ENCODE measurements at places on chromosomes 12 and 14.
A peak's percentile ranks its signal among the peaks of the same experiment; 100 is the strongest.

DNA sequence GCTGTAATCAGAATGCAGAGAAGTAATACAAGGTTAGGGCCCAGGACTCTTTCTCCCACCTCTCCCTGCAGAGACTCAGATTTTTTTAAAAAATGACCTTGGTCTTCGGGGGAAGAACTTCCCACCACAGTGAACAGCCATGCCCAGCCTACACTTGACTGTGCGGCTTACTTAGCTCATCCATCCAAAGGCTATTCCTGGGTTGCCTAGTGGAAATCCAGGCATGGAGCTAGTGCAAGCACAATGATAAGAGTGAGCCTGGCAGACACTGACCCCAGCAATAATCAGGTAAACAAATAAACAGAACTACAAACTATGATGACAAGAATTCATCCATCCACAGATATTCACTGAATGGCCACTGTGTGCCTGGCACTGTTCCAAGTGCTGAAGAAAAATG lies 14.7 kb downstream of the SERPINA5 start:
- DNase-seq, result no peak

DNA sequence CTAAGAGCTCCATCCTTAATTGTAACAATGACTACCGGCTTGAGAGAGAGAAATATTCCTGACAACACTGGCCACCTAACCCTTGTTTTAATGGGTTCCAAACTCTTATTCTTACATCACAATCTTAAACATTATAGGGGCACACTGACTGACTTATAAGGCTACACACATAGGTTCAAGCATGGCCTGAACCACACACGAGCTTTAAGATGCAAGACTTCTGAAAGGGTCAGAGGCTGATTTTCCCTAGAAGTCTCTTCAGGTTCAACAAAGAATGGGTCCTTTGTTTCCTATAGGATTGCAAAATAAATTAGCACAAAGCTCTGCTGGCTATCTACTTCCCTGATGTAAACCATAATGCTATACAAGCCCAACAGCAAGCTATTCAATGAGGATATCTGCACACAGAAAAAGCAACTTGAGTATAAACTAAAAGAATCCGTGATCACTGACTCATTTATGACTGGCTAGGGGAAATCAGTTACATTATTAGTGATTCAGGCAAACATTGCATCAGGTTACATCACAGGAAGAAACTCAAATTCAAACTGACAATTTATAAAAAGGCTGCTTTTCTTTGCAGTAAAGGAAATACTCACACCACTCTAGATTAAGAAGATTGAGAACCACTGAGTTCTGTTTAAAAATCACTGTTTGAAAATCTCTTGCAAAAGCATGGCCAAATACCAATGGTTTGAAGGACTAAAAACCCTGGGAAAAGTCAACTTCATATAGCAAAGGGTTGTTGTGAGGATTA lies 8.5 kb downstream of the BTG1 start:
- DNase-seq, result no peak

- peak; percentile 79 for DNase-seq
These were observed 87.4 kb downstream of the B4GALNT3 start for GRCh38 chr12:546920-547845.

DNA sequence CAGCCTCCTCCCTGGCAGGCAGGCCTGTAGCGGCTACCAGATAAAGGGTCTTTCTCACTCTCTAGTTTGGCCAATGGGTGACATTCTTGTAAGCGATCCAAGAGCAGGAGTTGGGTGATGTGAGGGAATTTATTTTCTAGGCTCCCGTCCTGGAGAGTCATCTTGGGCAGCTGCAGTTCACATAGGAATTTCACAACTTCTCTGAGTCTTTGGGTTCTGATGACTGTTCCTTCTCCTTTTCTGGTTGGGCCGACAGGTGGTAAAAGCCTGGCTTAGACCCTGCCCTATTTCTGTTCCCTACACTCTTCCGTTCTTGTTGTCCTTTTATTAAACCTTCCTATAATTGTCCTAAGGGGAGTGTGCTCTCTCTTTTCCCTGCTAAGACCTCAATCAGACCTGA lies 42.6 kb upstream of the POC1B start:
- no peak for DNase-seq

GRCh38 chr14:31977001-31977556 lies 100.0 kb upstream of the ARHGAP5 start:
- no peak for DNase-seq

DNA sequence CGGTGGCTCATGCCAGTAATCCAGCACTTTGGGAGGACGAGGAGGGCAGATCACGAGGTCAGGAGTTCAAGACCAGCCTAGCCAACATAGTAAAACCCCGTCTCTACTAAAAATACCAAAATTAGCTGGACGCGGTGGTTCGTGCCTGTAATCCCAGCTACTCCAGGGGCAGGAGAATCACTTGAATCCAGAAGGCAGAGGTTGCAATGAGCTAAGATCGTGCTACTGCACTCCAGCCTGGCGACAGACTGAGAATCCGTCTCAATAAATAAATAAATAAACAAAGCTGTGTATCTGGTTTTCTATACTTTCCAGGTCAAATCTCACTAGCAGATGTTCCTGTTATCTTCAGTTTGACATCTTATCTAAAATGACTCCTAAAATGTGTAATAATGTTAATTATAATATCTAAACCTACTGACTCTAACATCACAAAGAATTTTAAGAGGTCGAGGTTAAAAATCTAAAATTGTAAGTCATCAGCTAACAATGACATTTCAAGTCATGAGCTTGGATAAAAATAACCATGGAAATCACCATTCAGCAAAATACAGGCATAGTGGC lies 2.4 kb upstream of the SRP54 start:
- DNase-seq, result no peak

DNA sequence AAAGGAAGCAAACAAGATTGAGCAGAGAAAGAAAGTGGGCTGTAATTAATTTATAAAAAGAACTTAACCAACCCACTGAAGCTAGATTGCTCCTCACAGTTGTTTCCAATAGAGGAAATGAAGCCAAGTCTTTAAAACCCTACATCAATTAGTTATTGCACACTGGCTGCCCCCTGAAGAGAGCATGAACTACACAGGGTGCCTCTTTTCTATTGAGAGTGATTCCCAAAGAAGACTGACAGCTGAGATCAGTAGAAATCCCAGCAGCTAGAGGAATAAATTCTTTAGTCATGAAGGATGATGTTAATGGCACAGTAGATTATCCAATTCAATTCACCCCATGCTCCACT lies 8.6 kb upstream of the USP15 start:
- DNase-seq, result no peak

DNA sequence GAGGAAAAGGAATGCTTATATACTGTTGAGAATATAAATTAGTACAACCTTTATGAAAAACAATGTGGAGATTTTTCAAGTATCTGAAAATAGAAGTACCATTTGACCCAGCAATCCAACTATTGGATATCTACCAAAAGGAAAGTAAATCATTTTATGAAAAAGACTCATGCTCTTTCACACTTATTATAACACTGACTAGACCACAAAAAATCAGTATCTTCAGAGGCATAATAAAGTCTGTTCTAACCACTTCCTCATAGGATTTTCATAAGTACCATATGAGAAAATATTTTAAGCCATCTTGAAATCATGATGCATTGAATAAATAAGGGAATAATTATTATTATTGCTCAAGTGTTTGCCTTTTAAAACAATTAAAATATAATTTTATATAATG lies 90.8 kb downstream of the SLCO1B1 start:
- no peak for DNase-seq

GRCh38 chr12:26197832-26198231 lies 2.5 kb downstream of the SSPN start:
- no peak for DNase-seq
